ENCODE measurements at places on chromosomes 12 and 14.
A peak's percentile ranks its signal among the peaks of the same experiment; 100 is the strongest.

GRCh38 chr14:49984424-49984823 lies 91.5 kb downstream of the ARF6 start:
- no peak for DNase-seq

GRCh38 chr12:54631988-54632728 lies 2.5 kb downstream of the LACRT start:
- no peak for DNase-seq

GRCh38 chr14:55301437-55302121 lies 30.4 kb downstream of the FBXO34 start:
- no peak for DNase-seq

DNA sequence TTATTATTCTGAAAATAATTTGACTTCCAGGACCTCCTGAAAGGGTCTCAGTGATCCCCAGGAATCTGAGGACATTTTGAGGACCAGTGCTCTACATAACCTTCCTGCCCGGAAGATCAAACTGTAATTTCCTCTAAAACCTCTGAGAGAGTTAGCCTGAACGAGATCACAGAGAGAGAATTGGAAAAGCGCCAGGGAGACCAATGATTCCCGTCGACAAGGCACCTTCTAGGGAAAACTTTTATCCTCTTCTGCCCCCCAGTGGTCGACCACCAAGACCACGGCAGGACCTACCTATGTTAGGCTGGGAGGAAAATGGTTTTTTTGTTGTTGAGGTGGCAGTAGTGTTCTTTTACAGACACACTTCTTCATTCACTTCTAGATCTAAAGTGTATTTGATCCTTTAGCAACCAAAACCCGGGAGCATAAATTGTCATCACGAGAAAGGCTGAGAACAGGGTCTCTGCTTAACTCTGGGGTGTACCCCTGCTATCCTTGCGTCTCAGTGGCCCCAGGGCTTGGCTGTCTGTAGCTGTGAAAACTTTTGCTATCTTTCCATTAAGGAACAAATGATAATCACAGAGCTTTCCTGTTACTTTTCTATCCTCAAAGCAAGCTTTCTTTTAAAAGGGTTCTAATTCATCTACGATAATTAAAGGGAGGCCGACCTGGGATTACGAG lies 62.9 kb upstream of the NID2 start:
- DNase-seq, result no peak

- no peak for DNase-seq
Measured at GRCh38 chr12:100574187-100575074, 947 bp downstream of the GAS2L3 start.

DNA sequence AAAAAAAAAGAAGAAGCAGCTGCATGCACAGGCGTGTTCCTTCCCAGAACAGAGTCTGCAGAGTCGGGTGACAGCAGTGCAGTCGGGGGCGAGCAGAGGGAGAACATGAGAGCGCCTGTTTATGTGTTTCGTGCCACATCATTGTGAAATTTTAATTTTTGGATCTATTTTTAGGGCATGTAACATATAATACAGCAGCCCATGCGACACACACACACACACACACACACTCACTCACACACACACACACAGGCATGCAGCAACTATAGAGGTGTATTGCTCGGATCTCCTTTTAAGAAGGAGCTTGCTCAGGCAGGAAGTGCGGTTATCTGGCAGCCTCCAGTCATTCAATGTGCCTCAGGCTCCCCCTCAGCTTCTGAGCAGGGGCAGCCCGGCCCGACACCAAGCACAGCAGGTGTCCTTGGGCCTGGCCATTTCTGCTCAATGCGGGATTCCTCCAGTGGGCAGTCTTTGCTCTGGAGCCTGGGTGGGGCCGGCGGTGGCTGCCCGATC lies 71.8 kb downstream of the ZNF664 start:
- no peak for DNase-seq

GRCh38 chr12:121505513-121505912 lies 75.3 kb downstream of the KDM2B start:
- no peak for DNase-seq

DNA sequence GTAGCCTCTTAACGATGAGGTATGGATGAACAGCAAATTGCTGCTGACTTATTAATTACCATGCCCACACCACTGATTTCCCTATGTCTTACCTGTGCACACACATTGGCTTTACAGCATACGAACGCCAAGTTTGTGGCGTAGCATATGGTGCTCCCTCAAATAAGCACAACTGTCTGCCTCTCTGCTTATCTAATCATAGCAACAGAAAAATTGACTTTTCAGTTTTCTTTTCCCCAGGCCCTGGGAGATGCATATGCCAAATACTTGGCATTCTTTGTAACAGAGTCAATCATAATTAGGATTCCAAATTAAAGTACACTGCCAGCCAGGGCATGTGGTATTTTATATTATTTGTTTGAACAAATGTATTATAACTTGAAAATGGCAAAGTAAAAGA lies 625.5 kb downstream of the DIO2 start:
- DNase-seq, result no peak

GRCh38 chr12:78865516-78865915 lies 942 bp downstream of the SYT1 start:
- DNase-seq, result no peak

DNA sequence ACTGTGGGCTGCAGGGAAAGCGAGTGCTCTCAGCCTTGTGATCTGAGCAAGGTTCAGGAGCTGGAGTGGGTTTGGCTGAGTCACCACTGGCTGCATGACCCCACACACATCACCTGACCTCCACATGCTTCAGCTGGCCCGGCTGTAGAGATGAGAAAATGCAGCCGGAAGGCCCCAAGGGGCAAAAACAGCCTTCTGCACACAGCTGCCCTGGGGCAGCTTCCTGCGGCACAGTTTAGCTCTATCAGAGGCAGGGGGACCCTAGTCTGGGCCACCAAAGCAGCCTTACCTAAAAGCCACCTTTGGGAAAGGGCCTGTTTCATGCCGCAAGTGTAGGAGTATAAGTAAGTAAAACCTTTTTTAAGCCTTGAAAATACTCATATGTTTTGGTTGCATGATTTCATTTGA lies 123.3 kb downstream of the SSPN start:
- DNase-seq, result no peak

GRCh38 chr14:99793213-99794150 lies at the start of gene EML1:
Gene EML1 (plus strand): TSS chr14:99793413. CDS start chr14:99793477, 64 bp downstream.
- DNase-seq, result peak; percentile 61

DNA sequence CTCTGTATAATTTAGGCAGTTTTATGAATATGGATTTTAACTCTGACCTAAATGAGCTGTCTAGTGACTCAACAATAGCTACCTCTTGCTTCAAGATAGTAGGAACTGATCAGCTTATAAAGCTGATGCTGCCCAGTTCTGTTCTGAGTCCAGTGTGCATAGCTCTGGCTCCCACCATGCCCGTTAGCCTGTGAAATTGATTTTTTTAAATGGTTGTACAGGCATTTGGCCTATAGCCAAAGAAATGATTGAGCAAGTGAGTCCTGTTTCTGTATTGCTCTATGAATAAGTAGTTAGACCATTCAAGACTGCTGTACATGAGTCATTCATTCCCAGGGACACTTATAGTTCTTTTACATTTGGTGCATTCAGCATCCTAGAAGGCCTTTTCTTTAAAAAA lies 36.4 kb downstream of the SAMD4A start:
- DNase-seq, result no peak

DNA sequence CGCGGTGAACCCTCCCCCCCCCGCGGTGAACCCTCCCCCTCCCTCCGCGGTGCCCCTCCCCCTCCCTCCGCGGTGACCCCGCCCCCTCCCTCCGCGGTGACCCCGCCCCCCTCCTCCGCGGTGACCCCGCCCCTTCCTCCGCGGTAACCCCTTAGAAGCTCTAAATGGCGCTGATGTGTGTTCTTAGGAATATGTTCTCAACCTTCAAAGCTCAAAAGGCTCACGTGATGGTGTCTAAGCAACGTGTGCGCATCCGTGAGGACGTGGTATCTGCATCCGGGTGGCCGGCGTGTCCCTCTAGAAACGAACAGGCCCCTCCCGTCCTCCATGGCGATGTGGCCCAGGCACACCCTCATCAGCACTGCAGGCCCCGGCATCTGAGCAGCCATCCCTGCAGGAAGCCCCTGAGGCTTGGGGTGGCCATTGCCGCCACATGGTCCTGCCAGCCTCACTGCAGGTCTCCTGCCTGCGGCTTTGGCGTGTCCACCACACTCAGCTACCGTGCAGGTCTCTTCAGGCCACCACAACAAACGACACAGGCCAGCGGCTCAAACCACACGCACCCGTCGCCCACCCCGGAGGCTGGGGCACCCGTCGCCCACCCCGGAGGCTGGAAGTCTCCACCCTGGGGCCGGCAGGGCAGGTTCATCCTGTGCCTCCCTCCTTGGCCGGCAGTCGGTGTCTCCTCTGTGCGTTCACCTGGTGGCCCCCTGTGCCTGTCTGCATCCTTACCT lies 14.5 kb upstream of the FBRSL1 start:
- no peak for DNase-seq

DNA sequence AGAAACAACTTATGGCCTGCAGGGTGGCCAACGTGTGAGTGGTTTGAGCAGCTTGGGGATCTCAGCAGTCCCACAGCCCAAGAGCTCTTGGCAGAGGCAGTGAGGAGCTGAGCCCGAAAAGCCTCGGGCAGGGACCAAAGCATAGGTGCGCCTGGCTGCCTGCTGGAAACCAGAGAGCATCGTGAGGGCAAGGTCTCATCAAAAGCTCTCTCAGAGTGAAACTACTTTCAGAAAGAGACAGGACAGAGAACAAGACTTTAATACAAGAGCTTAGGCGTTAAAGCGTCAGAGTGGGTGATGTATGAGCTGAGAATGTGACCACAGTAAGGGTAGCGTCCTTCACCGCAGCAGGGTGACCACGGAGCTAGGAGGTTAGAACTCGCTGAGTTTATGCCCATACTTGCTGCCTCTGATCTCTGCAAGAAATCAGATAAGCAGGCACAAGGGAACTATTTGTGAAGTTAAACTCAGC lies 30.8 kb downstream of the LGMN start:
- DNase-seq, result no peak

DNA sequence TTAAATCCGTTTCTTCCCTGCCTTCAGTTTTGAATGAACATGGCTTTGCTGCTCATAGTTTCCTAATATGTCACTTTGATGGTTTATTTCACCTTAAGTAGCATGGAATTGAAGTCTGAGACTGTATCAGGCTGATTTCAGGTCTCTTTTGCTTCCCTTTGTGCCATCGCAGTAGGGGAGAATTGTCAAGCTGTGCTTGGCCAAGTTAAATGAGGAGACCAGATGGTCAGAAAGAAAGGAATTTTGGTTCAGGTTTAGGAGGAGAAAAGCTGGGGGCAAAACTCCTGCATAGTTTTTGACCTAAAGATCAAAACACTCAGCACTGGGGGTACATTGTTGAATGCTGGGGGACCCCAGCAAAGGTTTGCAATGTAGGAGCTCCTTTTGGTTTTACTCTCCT lies 398.4 kb downstream of the NUAK1 start:
- DNase-seq, result no peak

- no peak for DNase-seq
Measured at GRCh38 chr14:23069413-23069806, 12.1 kb upstream of the CDH24 start.

GRCh38 chr12:89695830-89696229 lies 12.8 kb downstream of the ATP2B1 start:
- no peak for DNase-seq

GRCh38 chr14:105889666-105890473 lies 363.5 kb downstream of the TMEM121 start:
- no peak for DNase-seq
